Right lung (tissue), 10 donors: ENCODE measurements at places on chromosomes 2 and 18. TPM values are rescaled to one million over a fixed set of nuclear protein-coding genes. Genes with fewer than 3 reads are reported as not detected.

Gene GPD2
- 27.4 TPM for polyA plus RNA-seq

Gene KIF1A
- polyA plus RNA-seq = 1.2 TPM

Gene FAM237A
- polyA plus RNA-seq = not detected

Gene CIDEA
- 2.2 TPM for polyA plus RNA-seq

Gene HOXD10
- polyA plus RNA-seq = 0.06 TPM

Gene REG1B
- not detected for polyA plus RNA-seq

Gene FSHR
- polyA plus RNA-seq = not detected

Gene SP5
- polyA plus RNA-seq = 11.2 TPM

Gene GCG
- not detected for polyA plus RNA-seq

Gene IFIH1
- polyA plus RNA-seq = 14.2 TPM

Gene RGPD6
- 43.9 TPM for polyA plus RNA-seq

Gene KDM3A
- 100 TPM for polyA plus RNA-seq

Gene HOXD3
- 0.15 TPM for polyA plus RNA-seq

Gene ALPP
- polyA plus RNA-seq = not detected

Gene CRYGB
- not detected for polyA plus RNA-seq

Gene SCTR
- 5.6 TPM for polyA plus RNA-seq

Gene ZAP70
- polyA plus RNA-seq = 1.8 TPM

Gene CNDP1
- polyA plus RNA-seq = 0.37 TPM

Gene MSH2
- polyA plus RNA-seq = 81.2 TPM

Gene IL1RL1
- 0.17 TPM for polyA plus RNA-seq

Gene TMEFF2
- polyA plus RNA-seq = 1.1 TPM

Gene CABYR
- 5.4 TPM for polyA plus RNA-seq

Gene CHRNG
- 5.1 TPM for polyA plus RNA-seq

Gene SULT1C2
- polyA plus RNA-seq = 29.8 TPM

Gene NRP2
- polyA plus RNA-seq = 42.9 TPM
